ENCODE measurements at places on chromosomes 2 and 18. TPM values are rescaled to one million over a fixed set of nuclear protein-coding genes. Genes with fewer than 3 reads are reported as not detected.

Gene RNF103
- total RNA-seq: 32.4 TPM

DNA sequence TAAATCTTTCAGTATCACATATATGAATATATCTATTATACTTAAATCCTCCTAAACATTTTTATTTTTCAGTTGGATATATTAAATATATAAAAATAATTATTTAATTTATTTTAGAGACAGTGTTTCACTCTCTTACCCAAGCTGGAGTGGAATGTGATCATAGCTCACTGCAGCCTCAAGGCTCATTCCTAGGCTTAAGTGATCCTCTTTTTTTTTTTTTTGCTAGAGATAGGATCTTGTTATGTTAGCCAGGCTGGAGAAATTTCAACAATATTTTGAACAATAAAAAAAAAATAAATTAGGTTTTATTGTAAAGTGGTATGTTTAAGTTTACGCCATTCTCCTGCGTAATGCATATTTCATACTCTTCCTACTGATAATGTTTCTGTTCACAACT is 4.2 kb downstream of the SPAST start:
- DNase-seq: no peak

Gene TMEM247
- not detected for total RNA-seq

DNA sequence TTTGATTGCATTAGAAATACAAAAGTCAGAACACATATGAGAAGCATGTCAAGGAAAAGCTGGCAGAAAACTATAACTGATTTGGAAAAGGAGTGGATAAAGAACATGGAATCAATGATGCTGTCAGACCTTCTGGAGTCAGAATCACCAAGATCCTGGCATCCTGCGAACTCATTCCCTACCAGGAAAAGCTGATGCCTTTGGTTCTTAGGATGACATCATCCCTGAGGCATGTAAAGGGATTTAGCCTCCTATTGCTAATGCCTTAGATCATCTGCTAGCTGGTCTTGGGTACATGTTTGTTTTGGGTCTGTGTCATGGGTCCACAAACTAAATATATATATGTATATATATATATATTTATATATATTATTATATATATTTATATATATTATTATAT is 680.7 kb downstream of the EPHA4 start:
- no peak for DNase-seq

Gene BMP10
- total RNA-seq: not detected

- DNase-seq: no peak
Measured at GRCh38 chr2:46711156-46711555, 204.4 kb downstream of the MCFD2 start.

DNA sequence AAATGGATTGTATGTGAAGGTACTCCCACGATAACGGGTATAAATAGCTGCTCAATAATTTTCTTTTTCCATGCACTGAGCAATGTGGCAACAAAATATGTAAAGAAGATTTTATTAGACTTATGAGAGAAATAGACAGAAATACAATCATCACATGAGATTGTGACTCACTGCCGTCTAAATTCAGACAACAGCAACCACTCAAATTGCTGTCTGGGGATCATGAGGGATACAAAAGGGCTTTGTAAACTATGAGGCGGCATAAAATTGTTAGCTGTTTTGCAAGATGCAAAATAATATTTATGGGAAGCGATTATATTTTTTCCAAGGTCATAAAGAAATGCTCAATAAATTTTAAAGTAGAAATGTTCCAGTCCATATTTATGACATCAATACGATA is 259.1 kb upstream of the AGAP1 start:
- DNase-seq: no peak
